ENCODE measurements at places on chromosomes 5 and 9. TPM values are rescaled to one million over a fixed set of nuclear protein-coding genes. Genes with fewer than 3 reads are reported as not detected.

- DNase-seq: no peak
These were observed 12.4 kb upstream of the SUB1 start for GRCh38 chr5:32572778-32573480.

The MYMK gene
- not detected for total RNA-seq

GRCh38 chr5:112799661-112800060 is 61.4 kb upstream of the SRP19 start:
- no peak for DNase-seq

The AJM1 gene
- 5.7 TPM for total RNA-seq

DNA sequence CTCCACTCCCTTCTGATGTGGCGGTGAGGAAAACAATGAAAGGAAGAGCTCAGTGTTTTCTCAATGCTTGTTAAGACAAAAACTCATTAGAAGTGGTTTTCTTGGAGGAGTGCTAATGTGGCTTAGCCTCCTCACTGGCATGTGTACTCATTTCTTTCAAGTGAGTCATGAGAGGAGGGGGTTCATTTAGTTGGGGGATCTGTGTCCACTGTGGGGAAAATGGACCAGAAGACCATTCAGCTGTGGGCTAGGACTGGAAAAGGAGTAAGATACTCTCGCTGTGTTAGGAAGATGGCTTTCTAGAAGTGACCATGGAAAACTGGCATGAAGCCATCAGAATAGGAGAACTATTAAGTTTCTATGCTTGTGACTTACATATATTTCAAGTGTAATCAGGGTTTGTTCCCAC is 23.5 kb downstream of the KLF9 start:
- DNase-seq: no peak

GRCh38 chr5:30183795-30184194 is 1009.7 kb upstream of the CDH6 start:
- DNase-seq: no peak

The TMC1 gene
- 0.43 TPM for total RNA-seq

The RNF183 gene
- total RNA-seq: 0.69 TPM

The TAF11L10 gene
- total RNA-seq: not detected
